ENCODE measurements at places on chromosomes 3 and 15.

DNA sequence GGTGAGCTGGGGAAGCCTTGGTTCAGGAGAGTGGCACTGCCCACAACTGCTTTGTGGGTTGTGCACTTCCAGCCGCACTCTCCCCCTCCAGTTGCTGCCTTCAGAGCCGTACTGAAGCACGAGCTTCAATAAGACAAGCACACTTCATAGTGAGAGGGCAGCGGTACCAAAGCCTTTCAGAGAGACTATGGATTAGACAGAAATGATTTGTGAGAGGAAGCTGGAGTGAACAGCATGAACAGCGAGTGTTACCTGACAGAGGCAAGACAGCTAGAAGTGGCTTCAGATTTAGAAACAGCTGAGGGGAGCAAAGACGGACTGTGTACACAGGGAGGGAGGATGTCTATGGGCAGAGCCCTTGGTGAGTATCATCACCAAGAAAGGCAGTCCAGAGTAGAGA lies 31.1 kb downstream of the HCLS1 start:
- DNase-seq, result no peak

DNA sequence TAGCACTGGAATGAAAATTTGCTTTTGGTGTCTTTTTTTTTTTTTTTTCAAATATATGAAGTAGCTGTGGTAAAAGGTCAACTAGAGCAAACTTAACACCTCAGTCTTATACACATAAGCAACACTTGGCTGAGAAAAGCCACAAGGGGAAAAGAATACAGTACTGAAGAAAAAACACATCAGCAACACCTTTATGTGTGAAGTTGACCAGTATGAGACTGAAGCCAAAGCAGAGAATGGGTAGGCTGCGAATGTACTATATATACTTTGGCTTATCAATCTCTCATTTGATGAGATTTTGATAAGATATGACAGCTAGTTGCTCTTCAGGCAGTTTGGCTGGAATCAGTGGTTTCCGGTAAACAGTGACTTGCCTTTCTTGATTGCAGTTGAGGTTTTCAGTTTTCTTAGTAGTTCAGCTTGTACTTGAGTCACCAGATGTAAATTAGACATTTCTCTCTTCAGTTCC lies 22.0 kb upstream of the ZCWPW2 start:
- no peak for DNase-seq

DNA sequence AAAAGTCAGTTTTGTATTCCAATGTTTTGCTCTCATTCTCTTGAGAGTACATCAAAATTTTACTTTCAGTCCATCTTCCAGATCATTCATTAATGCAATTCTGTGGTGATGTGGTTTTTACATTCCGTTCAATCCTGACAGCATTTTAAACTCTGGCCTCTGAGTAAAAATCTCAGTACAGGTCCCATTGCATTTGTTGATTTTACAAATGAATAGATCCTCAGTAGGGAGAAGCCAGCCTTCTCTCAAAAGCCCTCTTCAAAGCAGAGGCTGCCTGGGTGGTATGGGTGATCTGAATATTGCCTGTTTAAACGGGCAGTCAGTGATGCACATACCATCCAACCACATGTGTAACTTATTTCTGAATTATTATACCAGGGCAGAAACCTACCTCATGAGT lies 72.5 kb upstream of the TSC22D2 start:
- peak; percentile 72 for DNase-seq

- no peak for DNase-seq
Observed at GRCh38 chr15:59543721-59544547, 67.6 kb upstream of the GCNT3 start.

DNA sequence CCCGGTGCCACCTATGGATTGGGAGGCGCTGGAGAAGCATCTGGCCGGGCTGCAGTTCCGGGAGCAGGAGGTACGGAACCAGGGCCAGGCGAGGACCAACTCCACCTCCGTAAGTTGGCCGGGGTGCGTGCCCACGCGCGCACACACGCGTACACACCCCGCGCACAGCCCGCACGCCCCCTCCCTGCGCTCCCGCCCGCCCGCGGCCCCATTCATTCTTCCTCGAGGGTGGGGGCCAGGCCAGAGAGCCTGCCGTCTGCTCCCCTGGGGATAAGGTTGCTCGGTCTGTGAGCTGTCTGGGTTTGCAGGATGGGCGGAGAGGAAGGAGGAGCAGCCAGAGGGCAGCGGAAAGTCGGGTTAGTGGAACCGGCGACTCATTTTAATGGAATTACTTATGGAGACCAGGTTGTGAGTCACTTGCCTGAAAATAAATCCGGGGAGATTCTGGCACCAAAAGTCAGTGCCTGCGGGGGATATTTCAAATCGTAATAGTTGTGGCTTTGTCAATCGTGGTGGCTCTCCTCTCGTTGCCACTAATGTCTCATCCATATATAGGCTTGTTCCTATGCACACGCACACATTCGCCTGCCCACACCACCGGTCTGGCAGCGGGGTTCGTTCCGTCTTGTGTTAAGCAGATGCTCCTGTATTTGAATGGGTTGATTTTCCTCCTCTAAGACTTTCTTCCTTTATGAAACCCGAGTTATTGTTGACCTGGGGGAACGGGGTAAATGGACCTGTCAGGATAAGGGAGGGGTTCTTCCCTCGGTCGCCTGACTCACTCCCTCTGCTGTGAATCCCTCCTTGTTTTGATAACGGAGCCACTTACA lies 223.4 kb upstream of the IL12A start:
- DNase-seq, result peak; percentile 100

DNA sequence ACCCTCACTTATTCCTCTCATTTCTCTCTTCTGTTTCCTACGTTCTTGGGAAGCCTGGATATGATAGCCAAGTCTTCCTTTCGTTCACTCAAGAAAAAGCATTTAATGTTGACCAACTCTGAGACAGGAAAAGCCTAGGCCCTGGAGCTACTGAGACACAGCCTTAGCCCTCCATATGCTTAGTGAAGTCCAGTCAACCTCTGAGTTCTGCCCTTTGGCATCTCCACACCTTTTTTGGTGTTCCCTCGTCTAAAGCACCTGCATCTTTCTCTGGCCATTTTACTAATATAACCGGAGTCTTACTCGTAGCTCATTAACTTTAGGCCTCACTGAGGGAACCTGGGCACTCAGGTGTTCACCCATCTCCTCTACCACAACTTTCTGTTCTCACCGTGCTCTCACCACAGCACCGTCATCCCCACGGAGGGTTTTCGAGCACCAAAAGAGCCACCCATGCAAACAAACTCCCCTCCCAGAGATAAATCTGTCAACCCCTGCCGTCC lies 632 bp downstream of the MTHFS start:
- DNase-seq, result no peak

DNA sequence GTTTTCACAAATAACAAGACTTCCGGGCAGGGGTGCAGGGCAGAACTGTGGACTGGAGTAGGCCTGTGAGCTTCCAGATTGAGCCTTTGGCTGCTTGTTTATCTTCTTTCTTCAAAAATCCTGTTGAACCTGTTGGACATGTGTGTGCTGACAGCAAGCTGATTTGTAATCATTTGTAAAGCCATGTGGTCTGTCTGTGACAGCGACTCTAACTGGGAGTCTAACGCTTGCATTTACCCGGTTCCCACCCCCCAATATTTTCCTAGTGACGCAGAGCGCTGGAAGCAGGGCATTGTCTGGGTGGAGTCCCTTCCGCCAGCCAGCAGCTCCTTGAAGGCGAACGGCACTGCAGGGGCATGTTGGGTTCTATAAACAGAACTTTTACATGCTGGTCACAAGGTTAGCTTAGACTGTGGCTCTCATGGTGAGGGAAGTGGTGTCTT lies 85.7 kb upstream of the MYZAP start:
- DNase-seq, result peak; percentile 37

DNA sequence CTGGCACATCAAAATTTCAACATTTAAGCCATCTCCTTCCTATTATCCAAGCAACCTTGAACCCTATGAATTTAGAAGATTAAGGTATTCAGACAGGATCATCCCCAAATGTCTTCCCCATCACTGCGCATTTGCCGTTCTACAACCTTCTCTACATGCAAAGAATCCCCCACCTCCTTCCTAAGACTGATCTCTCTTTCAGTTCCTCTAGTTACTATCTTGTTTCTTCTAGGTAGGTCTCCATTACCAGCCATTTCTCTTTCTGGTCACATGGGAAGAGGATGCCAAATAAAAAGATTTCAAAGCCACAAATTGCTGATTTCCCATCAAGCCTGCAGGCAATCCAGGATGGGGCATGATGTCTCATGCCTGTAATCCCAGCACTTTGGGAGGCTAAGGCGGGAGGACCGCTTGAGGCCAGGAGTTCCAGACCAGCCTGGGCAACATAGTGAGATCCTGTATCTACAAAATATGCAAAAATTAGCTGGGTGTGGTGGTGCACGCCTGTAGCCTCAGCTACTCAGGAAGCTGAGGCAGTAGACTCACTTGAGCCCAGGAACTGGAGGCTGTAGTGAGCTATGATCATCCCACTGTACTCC lies 29.7 kb upstream of the MTMR10 start:
- no peak for DNase-seq

DNA sequence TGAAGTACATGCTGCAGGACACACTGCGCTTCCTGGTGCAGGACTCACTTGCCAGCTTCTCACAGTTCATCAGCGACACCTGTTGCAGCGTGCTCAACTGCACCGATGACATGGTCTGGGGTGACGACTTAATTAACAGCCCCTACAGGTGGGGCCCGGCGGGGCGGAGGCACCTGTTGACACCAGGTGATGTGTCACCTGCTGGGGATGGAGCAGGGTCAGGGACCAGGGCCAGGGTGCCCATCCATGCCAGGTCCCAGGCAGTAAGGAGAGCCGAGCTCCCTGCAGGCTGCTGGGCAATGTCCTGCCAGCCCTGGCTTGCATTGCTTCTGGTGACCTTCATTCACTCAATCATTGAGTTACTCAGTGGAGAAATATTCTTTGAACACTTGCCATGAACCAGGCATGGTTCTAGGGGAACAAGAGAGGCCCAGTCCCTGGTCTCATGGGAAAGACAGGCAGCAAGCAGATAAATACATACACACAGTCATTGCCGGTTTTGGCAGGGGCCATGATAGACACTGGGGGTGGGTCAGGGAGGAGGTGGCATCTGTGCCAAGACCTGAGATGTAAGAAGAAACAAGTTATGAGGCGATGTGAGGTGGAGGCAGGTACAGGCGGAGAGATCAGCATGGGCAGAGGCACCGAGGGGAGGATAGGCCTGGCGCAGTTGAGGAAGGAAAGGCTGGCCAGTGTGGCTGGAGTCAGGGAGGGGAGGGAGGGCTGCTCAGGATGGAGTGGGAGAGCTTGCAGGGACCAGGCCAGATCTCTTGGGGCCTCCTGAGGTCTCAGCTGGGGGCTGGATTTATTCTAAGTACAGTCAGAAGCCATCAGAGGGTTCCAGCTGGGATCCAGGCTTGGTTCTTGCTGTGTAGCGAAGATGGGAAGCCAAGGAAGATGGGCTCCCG lies 30.8 kb downstream of the DNAH1 start:
- peak; percentile 41 for DNase-seq

DNA sequence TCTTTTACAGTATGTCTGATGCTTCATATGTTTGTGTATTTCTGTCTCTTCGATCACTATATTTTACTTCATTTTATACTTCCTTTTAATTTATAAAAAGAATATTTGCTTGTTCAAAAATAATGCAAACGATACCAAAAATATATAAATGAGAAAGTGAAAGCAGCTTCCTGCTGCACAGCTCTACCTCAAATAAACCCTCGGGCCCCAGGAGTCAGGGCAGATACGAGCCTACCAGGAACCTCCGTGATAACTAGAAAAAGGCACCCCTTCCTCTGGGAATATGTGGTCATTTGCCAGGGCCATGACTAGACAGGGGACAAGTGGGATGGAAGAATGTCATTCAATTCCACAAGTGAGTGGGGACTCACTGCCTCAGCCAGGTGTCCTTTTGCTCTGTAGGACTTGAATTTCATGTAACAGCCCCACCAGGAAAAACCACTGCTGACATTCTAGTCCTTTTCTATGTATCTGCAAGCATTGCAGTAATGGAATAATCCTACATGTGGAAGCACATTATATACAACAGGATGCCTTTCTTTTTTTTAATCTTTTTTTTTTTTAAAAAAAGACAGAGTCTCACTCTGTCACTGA lies 133.3 kb downstream of the SUCLG2 start:
- DNase-seq, result no peak

GRCh38 chr3:15307580-15307979 lies 24.8 kb downstream of the SH3BP5 start:
- DNase-seq, result no peak

DNA sequence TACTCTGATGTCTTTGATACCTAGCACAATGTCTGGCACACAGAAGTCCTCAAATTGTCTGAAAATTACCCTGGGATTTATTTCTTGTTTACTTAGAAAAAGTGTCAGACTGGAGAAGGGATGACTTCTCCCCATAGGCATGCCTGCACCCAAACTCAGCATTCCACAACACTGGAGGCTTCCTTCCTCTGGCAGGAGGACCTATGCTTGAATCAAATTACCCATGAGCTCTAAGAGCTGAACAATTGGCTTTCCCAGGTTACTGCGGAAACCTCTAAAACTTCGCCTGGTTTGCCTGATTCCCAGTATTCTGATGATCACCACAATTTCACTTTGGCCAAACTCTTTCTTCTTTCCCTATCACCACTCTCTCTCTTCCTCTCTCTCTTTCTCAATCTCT lies 217.4 kb downstream of the DIPK2A start:
- peak; percentile 52 for DNase-seq

- peak; percentile 88 for DNase-seq
Observed at GRCh38 chr3:178381555-178381954, 154.7 kb upstream of the KCNMB2 start.

DNA sequence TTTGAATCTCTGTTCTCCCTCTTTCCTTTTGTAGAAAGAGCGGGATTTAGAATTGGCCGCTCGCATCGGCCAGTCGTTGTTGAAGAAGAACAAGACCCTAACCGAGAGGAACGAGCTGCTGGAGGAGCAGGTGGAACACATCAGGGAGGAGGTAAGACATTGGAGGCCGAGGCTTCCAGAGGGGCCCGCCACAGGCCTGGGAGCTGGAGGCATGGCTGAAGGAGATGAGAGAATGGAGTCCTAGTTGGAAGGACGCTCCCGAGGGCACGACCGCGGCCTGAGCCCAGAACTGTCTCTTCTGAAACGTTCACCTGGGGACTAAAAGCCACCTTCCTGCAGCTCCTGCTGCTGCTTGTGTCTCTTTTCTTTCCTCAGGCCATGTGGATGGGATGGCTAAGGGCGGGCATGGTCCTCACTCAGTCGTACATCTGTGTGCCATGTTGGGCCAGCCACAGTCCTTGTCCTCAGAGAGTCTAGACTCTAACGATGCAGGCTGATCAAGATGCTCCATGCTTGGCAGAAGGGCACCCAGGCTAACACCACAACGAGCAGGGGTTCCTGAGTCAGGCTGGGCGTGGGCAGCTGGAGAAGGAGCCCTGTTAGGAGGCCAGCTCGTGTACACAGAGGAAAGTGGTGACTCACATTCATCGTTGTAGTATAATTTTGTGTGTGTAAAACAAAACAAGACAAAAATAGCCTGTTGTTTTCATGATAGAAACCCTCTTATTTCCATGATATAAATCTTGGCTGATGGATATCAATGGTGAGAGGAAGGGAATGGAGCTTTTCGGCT lies 81.1 kb downstream of the CCK start:
- no peak for DNase-seq

GRCh38 chr3:115855911-115856310 lies 232.6 kb downstream of the GAP43 start:
- peak; percentile 31 for DNase-seq

DNA sequence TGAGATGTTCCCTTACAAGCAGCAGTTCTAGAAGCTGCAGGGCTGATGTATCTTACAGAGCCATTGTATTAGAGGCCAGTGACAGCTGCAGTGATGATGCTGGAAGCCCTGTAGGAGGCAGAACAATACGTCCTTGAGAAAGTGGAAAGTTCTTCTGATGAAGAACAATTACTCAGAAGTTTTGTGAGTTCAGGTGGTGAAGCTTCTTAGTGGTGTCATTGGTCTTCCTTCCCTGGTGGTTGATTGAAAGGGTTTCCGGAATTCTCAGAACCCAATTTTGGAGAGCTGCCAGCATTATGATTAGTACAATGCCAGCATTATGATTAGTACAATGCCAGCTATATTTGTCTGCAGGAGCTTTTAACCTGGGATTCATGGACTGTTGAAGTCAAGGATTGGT lies 356.4 kb downstream of the MFSD1 start:
- no peak for DNase-seq

Data from fibroblast of upper back skin (primary cell).